ENCODE measurements at places on chromosomes 1 and 21.

DNA sequence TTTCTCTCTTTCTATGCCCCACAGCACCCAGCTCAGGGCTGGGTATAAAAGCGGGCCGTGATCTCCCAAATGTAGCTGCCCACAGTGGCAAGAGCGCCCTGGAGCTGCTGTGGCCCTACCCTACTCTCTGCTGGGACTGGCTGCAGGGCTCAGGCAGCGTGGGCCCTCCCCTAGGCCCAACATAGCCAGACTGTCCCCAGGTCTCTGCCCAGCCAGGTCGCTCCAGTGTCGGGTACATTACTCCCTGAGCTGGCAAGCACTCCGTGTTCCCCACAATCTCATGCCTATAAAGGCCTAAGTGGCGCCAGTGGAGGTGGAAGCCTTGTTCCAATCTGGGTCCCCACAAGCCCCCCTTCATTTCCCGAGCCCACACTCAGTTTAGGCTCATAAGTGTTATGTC, 66.2 kb downstream of the GLIS1 start:
- DNase-seq = no peak

DNA sequence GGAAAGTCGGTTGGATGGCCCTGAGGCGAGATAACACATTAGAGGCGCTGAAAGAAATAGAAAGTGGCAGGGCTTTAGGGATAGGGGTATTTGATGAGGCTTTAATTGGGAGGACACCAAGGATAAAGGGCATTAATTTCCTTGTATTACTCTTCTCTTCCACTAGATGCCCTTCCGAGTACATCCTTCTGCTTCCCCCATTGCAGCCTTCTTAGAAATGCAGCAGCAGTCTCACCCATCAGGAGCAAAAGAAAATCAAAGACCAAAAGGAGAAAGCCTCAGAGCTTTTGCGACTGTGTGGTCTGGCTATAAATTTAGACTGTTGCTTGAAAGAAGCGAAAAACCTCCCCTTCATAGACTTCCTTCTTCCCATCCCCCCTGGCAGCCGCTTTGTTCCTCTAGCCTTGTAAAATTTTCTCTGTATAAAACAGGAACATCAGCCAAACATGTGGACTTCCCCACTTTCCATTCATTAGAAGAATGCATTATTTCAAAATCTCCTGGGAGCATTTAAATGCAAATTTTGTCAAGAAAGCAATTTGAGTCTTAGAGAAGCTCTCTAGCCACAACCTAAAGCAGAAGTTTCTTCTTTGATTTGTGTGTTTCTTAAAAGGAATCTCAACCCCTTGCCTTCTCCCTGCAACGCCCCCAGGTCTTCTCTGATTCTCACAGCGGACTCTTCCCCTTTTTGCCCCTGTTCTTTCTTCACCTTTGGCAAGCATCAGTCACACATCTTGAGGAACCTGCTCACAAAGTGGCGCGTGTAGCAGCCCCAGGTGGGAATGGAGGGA, 76.6 kb downstream of the NDUFS5 start:
- DNase-seq = peak; percentile 81

GRCh38 chr1:201307231-201307630, 23.9 kb downstream of the PKP1 start:
- DNase-seq = no peak

GRCh38 chr1:234484218-234484617, 5.2 kb upstream of the TARBP1 start:
- no peak for DNase-seq

DNA sequence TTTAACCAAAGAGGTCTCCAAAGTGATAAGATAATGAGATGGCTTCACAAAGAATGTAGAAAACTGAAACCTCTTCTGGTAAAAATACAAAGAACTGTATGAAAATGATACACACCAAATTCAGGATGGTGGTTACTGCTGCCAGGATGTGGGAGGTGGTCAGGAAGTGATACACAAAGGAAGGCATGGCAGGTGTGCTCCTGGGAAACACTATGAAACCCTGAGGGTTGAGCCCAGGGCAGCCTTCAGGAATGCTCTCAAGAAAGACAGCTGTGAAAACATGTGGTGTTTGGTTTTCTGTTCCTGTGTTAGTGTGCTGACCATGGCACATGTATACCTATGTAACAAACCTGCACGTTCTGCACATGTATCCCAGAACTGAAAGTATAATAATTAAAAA, 109.3 kb downstream of the NTNG1 start:
- DNase-seq = no peak

DNA sequence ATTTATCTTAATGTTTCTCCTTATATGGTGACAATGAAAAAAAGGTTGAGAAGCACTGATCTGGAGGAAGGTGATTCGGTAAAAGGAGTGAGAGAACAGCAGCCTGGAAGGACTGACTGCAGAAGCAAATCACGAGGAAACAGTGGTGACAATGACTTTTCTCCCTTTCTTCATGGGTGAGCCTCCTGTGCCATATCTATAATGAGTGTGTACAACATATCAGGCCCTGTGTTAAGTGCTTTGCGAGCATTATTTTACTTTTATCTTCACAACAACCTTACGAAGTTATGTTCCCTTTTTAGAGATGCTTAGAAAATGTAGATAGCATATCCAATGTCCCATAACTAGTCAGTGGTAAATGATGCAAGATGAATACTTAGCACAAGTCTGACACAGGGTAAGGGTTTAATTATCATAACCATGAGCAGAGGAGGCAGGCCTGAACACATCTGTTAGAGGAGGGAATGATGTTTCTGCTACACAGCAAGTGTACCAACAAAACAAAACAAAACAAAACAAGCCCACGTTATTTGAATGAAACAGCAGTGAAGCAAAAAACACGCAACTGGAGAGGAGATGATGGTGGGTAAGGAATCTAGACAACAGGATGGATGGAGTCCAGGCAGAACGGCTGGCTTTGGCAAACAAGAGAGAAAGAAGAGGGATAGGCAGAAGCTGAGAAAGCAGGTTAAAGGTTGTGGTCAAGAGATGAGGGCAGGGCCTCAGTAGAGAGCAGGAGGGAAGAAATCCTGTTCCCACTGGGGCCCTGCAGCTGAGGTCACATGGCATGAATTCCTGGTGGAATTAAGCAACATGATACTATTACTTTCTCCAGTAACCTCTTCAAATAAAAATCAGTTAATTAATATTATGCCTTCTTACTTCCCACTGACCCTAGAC, 29.6 kb downstream of the GNG12 start:
- DNase-seq = no peak

DNA sequence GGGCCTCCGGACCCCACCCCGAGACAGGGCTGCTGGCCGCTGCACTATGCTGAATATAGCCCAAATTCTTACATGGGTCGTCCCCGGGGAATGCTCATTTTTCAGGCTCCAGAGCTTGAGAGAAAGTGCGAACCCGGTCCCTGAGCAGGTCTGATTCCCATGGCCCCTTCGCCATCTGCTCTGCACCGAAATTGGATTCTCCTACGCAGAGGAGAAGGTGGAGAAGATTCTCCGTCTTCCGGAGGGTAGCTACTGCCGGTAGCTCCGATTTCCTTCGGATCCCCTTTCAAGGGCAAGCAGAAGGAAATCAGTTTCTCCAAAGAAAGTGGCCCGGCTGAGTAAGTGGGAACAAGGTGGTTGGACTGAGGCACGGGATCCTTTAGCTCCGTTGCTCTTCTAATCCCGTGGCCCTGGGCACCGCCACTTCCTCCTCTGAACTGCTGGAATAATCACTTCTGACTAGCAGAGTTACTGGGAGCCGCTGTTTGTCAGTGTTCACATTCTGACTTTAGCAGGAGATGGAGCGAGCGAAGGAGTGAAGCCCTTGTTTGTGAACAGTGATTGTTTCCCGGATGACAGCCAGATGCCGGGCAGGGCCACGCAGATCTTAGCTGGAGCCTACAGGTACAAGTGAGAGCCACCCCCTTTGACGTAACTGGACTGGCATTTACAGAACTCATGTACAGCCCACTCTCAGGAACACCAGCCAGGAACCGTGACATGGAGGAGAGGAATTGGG, 1.1 kb upstream of the ZNF496 start:
- no peak for DNase-seq

- DNase-seq = no peak
Observed at GRCh38 chr1:14726606-14727005, 128.1 kb downstream of the KAZN start.

- no peak for DNase-seq
Observed at GRCh38 chr1:230158415-230159291, 91.6 kb downstream of the GALNT2 start.

GRCh38 chr1:2275796-2276536, 47.8 kb downstream of the SKI start:
- peak; percentile 28 for DNase-seq

- DNase-seq = no peak
Observed at GRCh38 chr1:153447498-153448170, 12.8 kb downstream of the S100A7 start.

GRCh38 chr1:61956016-61956645, 213.9 kb downstream of the PATJ start:
- DNase-seq = no peak

GRCh38 chr21:31117128-31117916, 79.0 kb upstream of the KRTAP19-8 start:
- no peak for DNase-seq

GRCh38 chr1:241136389-241136788, 220.6 kb downstream of the RGS7 start:
- no peak for DNase-seq

- DNase-seq = no peak
Observed at GRCh38 chr1:8457760-8458381, 140.0 kb downstream of the SLC45A1 start.

Data from stimulated activated naive B cell treated with anti-CD40 and anti-IgM and Interleukin-4, amounts not matched to agents 10 μg/mL and 1 μg/mL and 100 μg/mL, for 72 hours (primary cell).